GM12865 (cell line): ENCODE measurements at places on chromosomes 12 and 14.

DNA sequence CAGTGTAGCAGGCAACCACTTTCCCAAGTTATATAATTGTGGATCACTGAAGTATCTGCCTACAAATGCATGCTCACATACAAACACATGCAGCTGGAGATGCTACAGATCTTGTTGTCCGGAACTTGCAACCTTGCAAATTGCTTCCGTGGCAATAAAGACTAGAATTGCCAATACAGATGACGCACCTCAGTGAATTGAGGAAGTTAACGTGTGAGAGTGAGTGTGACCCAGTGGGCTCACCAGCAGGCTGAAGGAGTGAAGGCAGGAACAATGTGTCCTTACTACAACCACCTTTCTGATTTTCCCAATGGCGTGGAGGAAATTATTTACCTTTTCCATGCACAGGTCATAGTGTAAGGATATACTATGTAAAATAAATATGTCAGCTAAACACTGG is 89.4 kb upstream of the GRIP1 start:
- no peak for DNase-seq

GRCh38 chr14:62206456-62206855 is 444.2 kb downstream of the SNAPC1 start:
- DNase-seq = no peak

DNA sequence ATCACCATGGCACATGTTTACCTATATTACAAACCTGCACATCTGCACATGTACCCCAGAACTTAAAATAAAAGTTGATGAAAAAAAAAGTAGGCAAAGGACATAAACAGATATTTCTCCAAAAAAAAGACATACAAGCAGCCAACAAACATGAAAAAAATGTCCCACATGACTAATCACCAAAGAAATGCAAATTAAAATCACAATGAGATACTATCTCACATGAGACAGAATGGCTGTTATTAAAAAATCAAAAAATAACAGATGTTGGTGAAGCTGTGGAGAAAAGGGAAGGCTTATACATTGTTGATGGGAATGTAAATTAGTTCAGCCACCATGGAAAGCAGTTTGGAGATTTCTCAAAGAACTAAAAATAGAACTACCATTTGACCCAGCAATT is 68.0 kb upstream of the FAR2 start:
- DNase-seq = no peak

GRCh38 chr12:99752740-99753139 is 105.2 kb downstream of the GARIN6 start:
- DNase-seq = no peak

GRCh38 chr14:54472315-54472714 is 16.5 kb downstream of the GMFB start:
- no peak for DNase-seq

- no peak for DNase-seq
Observed at GRCh38 chr12:103028881-103029639, 71.6 kb downstream of the ASCL1 start.

DNA sequence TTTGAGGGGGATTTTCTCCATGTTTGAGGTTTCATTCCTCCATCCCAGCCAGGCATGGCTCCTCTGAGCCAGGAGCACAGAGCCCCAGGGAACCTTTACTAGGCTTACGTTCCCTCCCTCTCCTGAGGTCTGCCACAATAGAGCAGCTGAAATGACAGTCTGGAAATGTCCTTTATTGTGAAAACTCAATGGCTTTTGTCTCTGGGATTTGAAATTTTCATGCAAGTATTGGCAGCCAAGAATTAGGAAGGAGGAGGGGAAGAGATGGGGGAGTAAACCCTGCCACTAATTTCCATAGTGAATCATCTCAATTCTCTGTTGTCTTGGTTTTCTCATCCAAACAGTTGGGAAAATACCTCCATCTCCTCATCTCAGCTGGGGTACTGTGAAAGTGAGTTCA is 2.6 kb upstream of the PLEKHG3 start:
- no peak for DNase-seq

GRCh38 chr14:35829449-35829848 is 3.3 kb downstream of the BRMS1L start:
- no peak for DNase-seq

DNA sequence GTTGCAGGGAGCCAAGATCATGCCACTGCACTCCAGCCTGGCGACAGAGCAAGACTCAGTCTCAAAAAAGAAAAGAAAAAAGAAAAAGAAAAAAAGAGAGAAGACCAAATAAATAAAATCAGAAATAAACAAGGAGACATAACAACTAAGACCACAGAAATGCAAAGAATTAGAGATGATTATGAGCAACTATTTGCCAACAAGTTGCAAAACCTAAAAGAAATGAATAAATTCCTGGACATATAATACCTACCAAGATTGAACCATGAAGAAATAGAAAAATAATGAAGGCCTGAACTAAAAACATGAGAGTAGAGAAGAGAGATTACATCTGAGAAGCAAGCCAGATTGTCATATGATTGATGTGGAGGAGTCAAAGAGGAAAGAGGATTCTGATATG is 17.6 kb upstream of the EPS8 start:
- no peak for DNase-seq

- peak; percentile 77 for DNase-seq
Observed at GRCh38 chr12:48996794-48997718, 2.1 kb downstream of the DDN start.

DNA sequence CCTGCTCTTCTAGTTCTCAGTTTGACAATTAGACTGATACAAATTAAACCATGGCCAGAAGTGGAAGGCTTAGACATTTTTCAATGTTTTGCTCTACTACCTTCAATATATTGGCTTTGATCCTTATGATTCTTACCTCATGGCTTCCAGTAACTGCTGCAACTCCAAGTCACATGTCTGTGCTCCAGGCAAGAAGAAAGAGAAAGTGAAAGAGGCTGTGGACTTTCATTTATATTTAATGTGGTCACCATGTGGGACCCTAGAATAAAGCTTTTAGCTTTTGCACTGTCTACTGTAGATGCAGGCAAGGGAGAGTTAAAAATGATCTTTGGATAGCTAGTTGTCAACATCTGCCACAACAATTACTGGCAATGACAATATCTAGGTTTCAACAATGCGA is 214.3 kb upstream of the PDE3A start:
- peak; percentile 20 for DNase-seq

DNA sequence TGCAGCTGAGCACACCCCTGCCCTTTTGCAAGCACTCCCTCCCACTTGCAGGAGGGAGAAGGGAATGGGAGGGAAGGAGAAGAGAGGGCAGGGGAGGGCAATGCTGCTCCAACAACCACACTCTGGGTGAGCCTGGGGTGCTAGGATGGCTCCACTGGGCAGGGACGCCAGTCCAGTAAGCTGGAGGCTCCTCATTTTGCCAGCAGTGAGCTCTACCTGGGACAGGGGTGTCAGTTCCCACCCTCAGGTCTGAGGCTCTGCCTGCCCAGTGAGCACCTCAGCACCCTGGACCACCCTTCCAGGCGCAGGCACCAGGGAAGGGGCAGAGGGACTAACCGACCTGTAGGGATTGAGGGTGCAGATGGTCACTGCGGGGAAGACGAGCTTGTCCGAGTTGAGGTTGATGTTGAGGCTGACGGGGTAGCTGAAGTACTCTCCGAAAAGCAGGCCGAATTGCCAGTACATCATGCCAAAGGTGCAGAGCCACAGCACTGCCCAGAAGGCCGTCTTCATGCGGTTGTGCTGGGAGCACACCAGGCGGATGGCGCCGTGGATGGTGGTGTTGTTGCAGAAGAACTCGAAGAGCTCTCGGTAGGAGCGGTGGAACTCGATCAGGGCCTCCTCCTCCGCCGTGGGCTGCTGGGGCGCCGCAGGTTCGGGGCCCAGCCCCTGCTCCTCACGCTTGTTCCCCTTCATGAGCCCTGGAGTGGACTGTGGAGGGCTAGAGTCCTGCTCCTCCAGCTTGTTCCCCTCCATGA is 1.2 kb downstream of the SCNN1A start:
- no peak for DNase-seq

DNA sequence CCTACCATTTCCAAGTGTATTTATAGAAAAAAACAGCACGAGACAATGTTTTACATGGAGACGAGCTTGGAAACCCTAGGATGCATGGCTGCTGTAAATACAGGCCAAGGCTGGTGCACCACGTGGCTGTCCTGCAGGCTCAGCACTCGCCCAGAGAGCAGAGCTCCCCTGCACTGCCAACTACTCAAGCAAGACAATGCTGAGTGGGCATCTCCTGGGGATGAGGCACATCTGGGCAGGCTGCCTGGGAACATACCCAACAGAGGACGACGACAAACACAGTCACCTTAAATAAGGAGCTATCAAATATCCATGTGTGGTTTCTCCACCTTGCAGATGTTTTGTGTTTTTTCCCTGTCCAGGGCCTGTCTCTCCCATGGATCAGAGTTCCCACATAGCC is 128.3 kb upstream of the PRMT8 start:
- DNase-seq = no peak

- DNase-seq = no peak
Observed at GRCh38 chr12:127008755-127009403, 1258.1 kb upstream of the TMEM132C start.

- DNase-seq = no peak
Observed at GRCh38 chr12:52258335-52258901, 16.0 kb upstream of the KRT86 start.

GRCh38 chr12:80958162-80958561 is 20.4 kb upstream of the LIN7A start:
- DNase-seq = no peak

DNA sequence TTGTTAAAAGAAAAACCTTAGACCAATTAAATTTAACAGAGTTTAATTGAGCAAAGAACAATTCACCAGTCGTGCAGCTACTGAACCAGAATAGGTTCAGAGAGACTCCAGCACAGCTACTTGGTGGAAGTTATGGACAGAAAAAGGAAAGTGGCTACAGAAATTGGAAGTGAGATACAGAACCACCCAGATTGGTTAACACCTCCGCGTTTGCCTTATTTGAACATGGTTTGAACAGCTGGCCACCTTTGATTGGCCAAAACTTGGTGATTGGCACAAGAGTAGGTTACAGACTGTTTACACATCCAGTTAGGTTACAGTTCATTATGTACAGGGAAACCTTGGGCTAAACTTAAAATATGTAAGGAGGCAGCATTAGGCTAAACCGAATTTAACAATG is 54.9 kb downstream of the SRGAP1 start:
- peak; percentile 23 for DNase-seq

DNA sequence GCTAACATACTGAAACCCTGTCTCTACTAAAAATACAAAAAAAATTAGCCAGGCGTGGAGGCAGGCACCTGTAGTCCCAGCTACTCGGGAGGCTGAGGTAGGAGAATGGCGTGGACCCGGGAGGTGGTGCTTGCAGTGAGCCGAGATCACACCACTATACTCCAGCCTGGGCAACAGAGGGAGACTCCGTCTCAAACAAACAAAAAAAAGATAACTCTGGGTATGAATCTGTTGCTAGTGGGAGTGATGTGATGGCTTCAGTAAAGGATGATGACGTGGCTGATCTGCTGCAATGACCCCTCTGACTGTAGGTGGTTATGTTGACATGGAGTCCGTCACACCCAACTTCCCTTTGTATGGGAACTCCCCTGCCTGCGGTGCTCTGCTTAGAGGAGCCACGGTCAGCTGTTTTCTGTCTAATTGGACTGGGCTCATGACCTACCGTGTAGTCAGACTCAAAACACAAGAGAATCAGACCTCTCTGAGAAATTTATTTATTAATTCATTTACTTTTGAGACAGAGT is 59.1 kb upstream of the MED13L start:
- DNase-seq = peak; percentile 90

DNA sequence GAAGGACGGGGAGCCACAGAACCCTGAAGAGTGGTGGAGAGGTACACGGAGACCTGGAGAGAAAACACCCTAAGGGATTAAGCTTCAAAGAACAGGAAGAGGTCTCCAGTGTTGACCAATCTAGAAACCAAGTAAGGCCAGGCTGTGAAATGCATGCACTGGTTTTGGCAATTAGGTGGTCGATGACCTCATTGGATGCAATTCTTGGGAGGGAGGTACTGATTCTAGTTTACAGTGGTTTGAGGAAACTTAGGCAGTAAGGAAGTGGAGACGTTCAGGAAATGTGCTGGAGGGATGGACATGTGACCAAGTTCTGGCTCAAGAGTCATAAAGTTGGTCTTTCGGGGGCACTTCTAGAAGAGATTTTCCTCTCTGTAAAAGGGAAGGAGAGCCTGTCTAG is 91.3 kb upstream of the CEP83 start:
- DNase-seq = peak; percentile 18

GRCh38 chr12:94305130-94305957 is 154.3 kb downstream of the CEP83 start:
- peak; percentile 76 for DNase-seq

DNA sequence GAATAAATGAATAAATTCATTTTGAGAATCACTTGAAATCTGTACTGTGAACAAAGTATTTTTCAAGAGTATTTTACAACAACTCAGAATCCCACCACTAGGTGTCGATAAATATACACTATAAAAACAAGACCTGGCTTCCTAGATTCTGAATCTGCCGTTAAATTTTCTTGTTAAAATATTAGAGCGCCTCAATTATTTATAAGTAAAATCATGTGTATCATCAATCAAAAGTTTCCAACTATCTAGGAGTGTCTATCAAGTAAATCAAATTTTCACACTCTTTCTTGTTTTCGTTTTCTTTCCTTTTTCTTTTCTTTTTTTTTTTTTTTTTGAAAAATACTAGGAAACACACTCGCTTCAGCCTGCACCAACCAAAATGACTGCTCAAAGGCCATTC is 179.2 kb upstream of the DCN start:
- DNase-seq = peak; percentile 57

DNA sequence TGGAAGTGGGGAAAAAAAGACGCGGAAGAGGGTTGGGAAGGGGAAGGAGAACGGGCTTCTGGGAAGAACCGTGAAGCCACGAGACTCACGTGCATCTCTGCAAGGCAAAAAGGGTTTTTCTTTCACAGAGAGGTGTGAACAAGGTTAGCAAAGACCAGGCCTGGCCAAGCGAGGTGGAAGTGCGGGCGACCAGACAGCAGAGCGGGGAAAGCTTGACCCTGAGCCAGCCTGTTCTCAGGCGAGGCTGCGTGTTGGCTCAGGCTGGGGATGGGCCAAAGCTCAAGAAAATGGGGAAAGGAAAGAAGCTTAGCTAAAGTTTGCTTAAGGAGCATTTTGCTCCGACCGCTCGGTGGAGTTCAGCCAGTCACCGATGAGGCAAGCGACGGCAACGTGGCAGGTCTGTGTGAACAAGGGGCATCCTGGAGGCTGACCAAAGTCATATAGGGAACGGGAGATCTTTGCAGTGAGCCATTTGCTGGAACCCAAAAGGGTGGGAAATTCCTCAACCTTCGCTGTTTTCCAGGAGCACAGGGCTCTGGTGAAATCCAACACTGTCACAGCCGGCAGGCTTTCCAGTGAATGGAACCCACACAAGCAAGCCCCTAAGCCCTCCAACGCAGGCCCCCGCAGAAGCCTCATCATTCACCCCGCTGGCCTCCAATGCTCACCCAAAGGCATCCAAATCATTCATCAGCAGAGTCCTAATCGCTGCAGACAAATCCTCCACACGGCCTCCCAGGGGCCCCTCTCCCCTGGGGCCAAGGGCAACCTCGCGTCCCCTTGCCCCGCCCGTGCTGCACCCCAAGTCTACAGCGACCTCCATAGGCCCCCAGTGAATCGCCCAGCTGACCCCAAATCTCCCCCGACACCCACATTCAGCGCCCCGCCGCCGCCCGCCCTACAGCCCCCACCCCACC is 754 bp downstream of the ZNF605 start:
- DNase-seq = peak; percentile 54

GRCh38 chr12:39814626-39815025 is 195.0 kb upstream of the ABCD2 start:
- no peak for DNase-seq

GRCh38 chr12:132265056-132265800 is 64.2 kb downstream of the GALNT9 start:
- no peak for DNase-seq

GRCh38 chr12:61291647-61292046 is 968.6 kb upstream of the USP15 start:
- no peak for DNase-seq

GRCh38 chr12:101591781-101592180 is 3.0 kb upstream of the MYBPC1 start:
- no peak for DNase-seq
